ENCODE measurements at places on chromosomes 11 and 22.

DNA sequence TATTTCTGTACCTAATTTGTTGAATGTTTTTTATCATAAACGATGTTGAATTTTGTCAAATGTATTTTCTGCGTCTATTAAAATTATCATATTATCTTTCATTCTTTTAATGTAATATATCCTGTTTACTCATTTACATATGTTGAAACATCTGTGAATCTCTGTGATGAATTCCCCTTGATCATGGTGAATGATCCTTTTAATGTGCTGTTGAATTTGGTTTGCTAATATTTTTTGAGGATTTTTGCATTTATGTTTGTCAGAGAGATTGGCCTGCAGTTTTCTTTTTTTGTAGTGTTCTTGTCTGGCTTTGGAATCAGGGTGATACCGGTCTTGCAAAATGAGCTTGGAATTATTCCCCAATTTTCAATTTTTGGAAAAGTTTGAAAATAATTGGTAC lies 569.3 kb upstream of the CCDC179 start:
- DNase-seq, result no peak

DNA sequence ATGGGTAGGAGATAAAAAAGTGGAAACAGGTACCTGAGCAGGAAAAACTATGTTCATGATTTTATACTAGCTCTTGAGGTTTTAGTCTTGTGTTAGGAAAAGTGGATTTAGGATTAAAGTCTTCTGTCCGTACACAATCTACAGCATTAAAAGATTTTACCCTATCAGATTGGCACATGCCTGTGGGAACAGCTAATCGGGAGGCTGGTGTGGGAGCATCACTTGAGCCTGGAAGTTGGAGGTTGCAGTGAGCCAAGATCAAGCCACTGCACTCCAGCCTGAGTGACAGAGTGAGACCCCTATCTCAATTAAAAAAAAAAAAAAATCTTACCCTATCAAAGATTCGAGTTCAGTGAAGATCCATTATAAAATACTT lies 12.2 kb upstream of the CRKL start:
- no peak for DNase-seq

DNA sequence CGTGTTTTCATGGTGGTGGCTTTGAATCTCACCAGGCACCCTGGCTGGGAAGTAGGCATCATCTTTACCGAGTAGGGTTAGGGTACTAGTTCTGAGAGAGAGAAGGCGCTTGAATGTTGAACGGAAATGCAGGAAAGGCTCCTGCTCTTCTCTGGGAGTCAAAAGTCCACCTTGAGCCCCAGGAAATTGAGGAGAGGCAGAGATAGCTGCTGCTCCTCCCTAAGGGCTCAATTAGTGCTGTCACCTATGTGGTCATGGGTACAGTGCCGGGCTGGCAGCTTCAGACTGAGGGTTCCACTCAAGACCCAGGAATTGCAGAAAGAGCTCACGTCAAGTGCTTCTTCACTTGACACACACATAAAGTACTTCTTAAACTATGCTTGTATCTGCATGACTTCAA lies 1.7 kb downstream of the CCDC157 start:
- no peak for DNase-seq

DNA sequence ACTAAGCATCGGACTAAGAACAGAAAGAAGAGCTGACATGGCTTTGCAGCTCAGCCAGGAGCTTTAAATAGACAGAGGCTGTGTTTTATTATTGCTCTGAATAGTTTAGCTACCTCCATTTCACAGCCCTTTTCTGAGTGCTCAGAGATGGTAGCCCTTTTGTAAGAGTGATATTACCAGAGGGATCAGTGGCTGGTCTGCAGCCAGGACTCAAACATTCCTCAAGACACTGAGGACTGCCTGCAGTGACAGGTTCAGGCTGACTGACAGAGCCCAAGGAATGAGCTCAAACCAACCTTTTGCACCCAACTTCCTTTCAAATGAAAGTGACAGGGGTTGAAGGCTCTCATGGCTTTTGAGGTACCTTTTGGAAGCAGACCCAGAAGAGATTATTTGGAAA lies 189.0 kb downstream of the DDX10 start:
- DNase-seq, result no peak

DNA sequence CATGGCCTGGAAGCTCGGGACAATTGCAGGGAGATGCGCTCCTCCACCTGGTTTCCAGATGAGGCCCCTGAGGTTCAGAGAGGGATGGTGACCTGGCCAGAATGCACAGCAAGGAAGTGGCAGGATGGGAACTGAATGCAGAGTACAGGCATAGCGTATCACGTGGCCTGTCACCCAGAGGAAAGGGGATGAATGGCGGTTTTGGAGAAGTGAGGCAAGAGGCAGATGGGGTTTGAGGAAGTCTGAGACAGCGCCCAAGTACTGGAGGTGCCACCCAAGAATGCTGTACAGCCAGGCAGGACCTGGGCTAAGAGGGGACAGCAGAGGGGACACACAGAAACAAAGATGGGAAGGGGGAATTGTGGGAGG lies 4.9 kb downstream of the RAB3IL1 start:
- DNase-seq, result no peak

GRCh38 chr11:1308743-1309497 lies 512 bp downstream of the TOLLIP start:
- peak; percentile 8 for DNase-seq

DNA sequence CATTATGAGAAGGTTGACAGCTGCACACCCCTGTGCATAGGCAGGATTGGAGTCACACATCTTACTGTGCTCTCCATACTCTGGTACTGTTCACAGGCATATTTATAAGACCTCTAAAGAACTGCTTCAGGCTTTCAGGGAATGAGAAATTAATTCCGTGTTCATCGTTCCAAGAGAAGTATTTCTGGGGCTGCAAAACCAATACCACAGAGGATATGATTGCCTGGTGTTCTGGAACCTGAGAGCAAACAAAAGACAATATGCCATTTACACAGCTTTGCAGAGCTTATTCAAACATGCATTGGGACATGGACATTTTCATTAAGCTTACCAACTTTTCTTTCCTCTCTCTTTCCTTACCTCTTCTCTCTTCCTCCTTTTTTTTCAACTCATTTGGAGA lies 388.7 kb downstream of the NTM start:
- DNase-seq, result no peak

GRCh38 chr11:42410251-42410955 lies 901.4 kb upstream of the API5 start:
- DNase-seq, result no peak

DNA sequence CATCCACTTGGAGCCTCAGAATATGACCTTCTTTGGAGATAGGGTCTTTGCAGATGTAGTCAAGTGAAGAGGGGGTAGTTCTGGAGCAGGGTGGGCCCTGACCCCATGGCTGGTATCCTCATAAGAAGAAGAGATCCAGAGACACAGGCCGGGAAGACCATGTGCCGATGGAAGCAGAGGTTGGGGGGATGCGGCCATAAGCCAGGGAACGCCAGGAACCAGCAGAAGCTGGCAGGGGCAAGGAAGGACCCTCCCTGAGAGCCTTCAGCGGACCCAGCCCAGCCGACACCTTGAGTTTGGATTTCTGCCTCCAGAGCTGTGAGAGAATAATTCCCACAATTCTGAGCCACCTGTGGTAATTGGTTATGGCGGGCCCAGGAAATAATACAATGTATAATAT lies 26.1 kb upstream of the SMIM38 start:
- no peak for DNase-seq

GRCh38 chr11:104333977-104334376 lies 170.0 kb upstream of the PDGFD start:
- no peak for DNase-seq

Data from skin of body (tissue), 3 donors.